ENCODE measurements at places on chromosomes 3 and 15.

DNA sequence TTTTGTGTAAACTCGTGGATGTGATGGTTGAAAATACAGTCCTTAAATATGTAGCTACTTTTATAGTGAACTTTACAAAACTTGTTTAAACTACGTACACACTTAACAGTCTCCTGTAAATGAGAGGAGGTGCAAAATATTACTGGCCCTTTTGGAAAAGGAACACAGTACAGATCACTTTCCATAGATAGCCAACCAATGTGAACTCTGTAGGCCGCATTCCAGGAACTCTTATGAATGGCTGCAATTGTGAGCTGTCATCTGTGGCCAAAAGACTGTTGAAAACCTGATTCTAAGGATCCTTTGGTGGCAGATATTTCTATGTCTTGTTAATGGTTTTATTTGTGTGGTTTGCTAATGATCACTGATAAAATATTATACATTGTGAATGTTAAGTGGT is 6.2 kb downstream of the TSC22D2 start:
- no peak for DNase-seq

- DNase-seq: no peak
Observed at GRCh38 chr3:190224456-190224855, 97.8 kb downstream of the CLDN1 start.

- peak; percentile 95 for DNase-seq
Observed at GRCh38 chr3:136818769-136819391, at the start of gene SLC35G2. SLC35G2 (plus strand) TSS chr3:136819126; CDS start chr3:136854461, 35,335 bp downstream.

GRCh38 chr15:68596691-68597090 is 17.9 kb downstream of the CORO2B start:
- no peak for DNase-seq

- DNase-seq: no peak
Observed at GRCh38 chr3:152609891-152610290, 225.0 kb upstream of the P2RY1 start.

- DNase-seq: no peak
Observed at GRCh38 chr3:45163481-45163880, 17.3 kb upstream of the CDCP1 start.

- no peak for DNase-seq
Observed at GRCh38 chr3:56989169-56989976, 71.1 kb upstream of the SPATA12 start.

DNA sequence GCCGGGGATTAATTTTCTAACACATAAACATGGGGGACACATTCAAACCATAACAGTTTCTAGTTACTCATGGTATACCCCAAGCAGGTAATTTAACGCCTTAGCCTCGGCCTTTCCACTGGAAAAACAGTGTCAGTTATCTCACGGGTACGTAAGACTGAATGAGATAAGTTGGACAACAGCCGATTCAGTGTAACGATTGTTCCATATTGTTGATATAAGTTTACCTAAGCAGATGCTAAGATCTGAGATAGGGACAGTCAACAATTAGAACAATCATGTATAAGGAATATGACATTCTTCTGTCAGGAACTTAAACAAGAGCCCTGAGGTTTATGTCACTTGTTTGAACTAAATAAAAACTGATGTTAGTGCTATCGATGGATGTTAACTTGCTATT is 130.8 kb downstream of the GHSR start:
- no peak for DNase-seq

DNA sequence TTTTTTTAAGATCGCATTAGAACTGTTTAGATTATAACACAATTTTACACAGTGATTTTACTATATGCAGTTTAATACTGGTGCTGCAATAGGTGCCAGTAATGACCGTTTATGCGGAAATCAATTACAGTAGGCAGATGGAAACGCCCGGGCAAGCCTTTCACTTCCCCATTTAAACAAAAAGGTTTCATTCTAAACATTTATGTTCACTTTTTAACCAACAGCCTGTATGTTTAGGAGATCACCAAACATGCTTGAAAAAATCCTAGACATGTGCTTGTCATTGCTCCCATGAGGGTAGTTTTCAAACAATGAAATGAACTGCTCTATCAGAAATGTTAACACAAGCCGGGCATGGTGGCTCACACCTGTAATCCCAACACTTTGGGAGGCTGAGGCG is 2.7 kb downstream of the BNIP2 start:
- DNase-seq: no peak

Data from BE2C (cell line).